ENCODE measurements at places on chromosomes 1 and 21.
A peak's percentile ranks its signal among the peaks of the same experiment; 100 is the strongest.

DNA sequence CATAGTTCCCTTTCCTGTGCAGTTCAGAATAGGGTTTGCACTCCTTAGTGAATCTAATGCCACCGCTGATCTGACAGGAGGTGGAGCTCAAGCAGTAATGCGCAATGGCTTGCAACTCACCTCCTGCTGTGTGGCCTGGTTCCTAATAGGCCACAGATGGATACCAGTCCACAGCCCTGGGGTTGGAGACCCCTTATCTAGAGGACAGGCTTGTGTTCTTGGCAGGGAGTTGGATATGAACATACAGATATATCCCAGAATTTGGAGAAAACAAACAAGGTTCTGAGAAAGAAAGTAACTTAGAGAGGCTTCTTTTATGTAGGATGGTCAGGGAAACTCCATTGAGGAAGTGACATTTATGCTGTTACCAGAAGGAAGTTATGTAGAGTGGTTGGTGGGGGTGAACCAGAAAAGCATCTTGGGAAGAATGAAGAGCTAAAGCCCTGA is 5.1 kb upstream of the PTPRC start:
- no peak for DNase-seq

GRCh38 chr1:65881067-65881594 is 88.4 kb downstream of the PDE4B start:
- no peak for DNase-seq

DNA sequence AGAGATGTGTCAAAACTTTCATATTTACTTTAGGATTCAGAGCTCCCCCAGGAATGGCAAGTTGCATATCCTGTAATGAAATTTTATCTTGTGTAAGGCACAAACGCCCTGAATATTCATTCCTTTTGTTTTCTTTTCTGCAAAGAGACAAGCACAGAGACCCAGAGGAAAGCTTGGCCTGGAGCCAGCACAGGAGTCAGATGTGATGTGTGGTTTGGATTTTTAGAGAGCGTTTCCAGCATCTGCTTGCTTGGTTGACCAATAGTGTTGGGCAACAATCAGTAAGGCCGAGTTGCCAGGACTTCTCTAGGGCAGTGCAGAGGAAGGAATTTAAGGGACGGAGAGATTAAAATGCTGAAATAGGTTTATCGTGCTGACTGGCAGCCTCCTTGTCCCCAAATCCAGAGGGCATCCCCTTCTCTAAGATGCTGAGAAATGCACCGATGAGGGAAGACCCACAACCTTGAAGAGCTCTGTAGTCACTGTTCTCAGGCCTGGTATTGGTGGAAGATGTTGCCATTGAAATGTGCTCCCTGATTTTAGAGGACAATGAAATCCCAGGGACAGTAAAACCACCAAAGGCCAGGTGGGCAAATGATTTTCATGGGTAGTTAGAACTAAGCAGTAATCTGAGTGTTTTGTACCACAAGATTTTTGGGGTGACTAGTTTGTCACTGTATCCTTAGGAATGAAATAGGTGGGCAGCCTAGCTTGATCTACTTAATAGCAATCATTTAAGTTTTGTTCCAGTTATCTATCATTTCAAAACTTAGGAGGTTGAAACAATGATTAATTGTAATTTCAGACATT is 37.9 kb upstream of the RHOU start:
- peak; percentile 42 for DNase-seq

DNA sequence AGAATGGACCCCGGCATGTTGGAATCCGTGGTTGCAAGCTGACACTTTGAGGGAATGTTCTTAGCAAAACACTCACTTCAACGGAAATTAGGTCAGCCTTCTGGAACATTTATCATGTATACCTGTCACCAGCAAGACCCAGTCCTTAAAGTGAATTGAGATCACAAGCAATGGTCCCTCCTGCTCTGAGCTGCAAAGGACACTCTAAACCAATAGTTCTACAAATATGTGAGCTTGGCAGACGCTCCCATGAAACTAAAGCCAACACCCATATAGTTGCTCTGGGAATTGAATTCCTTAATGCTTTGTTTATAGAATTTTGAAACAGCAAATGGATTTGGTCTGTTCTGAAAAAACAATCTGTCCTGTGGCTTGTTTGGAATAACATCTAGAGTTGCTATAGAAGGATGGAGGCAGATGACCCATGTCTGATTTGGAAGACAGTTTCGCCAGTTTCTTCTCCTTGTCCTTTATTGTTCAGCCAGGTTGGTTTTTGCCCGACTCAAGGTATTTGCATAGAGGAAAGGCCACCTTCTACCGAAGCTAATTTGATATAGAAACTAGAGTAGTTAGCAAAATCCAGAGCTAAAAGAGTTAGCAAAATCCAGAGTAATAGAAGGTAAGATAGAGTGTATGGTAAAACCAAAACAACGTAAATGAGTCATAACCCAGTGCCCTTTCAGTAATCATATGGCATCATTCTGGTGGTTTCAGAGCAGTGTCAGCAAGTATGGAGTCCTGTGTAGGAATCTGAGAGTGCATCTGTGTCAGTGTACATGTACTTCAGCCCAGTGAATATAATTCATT is 236.2 kb downstream of the NFIA start:
- DNase-seq, result peak; percentile 66

GRCh38 chr1:206878456-206878855 is 13.0 kb downstream of the IL20 start:
- DNase-seq, result no peak

GRCh38 chr1:160807738-160808137 is 11.8 kb downstream of the LY9 start:
- DNase-seq, result no peak

- DNase-seq, result no peak
Observed at GRCh38 chr1:40723196-40723955, 31.9 kb downstream of the NFYC start.

GRCh38 chr1:238568735-238569134 is 678.0 kb upstream of the ZP4 start:
- no peak for DNase-seq

DNA sequence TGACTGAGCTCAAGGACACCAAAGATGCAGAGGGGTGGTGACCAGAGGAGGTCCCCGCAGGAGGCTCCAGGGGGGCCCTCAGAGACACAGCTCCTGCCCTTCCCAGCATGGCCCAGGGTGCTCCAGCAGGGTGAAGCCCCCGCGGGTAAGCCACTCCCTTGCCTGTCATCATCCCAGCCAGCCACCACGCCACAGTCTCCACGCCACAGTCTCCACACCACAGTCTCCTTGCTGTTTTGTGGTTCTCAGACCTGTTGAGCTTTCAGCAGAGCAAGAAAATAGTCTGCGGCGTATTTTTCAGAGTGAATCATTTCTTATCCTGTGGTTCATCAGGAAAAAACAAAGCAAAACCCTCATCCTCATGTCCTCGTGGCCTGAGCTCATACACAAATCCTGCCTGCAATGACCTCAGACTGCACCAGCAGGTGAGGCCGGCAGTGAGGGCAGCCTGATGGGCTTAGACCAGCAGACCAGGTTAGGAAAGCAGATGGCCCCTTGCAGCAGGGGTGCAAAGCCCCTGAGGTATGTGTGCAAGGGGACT is 25.7 kb upstream of the ABCG1 start:
- DNase-seq, result no peak

DNA sequence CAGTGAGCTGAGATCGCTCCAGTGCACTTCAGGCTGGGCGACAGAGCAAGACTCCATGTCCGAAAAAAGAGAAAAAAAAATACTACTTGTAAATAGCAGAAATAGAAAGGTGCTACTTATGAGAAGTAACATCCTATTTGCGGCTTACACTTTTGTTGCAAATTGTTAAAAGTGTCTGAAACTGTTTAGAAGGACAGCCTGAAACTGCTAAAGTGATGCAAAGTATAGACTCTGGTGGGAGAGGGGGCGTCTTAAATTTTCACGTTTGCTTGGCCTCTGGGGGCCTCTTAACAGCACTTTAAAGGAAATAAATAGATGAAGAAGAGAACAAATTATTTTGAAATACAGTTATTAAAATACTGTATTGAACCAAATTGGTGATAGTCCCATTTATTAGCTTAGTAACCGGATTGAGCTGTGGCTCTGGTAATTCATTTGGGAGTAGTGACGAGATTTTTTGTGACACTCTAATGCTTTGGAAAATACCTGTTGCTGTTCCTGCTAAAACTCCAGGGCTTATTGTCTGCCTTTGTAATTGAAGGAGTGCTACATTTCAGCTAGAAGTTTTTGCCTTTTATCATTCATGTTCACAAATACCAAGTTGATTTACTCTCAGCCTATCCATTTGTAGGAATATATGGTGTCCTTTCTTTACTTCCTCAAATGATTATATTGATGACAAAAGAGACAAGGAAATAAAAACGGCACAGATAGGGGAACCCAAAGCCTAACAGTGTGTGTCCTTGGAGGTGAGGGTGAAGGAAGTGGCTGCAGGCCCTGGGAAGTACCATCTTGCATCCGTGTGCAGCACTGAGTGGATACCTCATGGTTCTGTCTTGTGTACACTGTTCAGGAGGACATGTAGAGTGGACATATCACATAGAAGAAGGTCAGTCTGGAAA is 6.2 kb downstream of the PKNOX1 start:
- DNase-seq, result no peak

Measured in left kidney (tissue), 8 donors.